ENCODE measurements at places on chromosomes 16 and 17.

DNA sequence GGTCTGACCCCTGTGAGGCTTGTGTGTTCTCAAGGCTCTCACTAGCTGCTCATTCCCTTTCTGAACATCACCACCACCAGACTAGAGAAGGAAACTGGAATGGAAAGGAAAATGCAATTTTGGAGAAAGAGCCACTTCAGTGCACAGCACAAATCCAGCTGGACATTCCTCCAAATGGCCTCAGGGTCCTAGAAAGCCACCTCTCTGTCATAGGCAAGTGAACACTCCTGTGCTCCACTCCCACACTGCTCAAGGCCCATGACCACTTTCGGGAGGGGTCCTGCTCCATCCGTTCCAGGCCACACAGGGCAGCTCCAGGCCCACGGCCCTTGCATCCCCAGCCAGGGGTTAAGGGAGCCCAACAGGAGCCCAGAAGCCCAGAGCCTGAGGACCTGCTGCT is 2.6 kb downstream of the LRRC75A start:
- no peak for DNase-seq

- DNase-seq: no peak
These were observed 24.3 kb downstream of the ABCA5 start for GRCh38 chr17:69302682-69303081.

GRCh38 chr17:9080296-9080914 is 59.1 kb downstream of the NTN1 start:
- no peak for DNase-seq

- DNase-seq: no peak
These were observed 1.8 kb upstream of the ADAT1 start for GRCh38 chr16:75624921-75625334.

DNA sequence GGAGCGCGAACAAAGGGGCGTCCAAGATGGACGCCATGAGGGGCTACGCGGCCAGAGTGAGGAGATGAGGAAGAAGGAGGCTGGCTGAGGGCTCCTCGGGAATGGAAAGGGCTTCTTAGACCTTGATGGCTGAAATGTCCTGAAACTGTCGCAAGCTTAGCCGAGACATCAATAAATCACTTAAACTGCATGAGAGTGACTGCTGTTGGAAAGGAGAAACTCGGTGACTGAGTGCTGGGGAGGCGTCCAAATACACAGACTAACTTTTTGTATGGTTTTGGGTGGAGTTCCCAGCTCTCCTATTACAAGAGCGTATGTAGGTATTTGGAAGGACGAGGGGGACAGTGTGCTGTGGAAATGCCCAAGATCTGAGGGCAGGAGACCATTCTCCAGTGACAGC is 1.4 kb upstream of the GEMIN4 start:
- DNase-seq: no peak

DNA sequence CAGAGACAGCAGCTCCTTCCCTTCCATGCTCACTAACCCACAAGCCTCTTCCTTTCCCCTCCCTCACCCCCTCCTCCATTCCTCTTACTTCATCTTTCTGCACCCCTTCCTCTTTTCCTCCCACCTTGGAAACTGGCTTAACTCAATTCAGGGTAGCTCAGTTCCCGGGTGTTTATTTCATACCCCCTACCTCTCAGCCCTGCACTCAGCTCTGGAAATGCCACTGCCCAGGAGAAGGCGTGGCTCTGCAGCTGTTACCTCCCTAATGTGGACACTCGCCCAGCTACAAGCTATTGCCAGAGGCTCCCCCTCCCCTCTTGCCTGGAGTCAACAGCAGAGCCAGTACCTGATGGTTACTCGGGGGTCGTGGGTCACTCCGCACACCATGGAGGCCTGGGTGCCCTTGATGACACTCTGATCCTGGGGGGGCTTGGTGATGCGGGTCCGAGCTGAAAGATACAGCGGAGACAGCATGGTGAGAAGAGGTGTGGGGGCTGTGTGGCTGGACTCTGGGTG is 118.4 kb upstream of the CDC42EP4 start:
- DNase-seq: no peak

DNA sequence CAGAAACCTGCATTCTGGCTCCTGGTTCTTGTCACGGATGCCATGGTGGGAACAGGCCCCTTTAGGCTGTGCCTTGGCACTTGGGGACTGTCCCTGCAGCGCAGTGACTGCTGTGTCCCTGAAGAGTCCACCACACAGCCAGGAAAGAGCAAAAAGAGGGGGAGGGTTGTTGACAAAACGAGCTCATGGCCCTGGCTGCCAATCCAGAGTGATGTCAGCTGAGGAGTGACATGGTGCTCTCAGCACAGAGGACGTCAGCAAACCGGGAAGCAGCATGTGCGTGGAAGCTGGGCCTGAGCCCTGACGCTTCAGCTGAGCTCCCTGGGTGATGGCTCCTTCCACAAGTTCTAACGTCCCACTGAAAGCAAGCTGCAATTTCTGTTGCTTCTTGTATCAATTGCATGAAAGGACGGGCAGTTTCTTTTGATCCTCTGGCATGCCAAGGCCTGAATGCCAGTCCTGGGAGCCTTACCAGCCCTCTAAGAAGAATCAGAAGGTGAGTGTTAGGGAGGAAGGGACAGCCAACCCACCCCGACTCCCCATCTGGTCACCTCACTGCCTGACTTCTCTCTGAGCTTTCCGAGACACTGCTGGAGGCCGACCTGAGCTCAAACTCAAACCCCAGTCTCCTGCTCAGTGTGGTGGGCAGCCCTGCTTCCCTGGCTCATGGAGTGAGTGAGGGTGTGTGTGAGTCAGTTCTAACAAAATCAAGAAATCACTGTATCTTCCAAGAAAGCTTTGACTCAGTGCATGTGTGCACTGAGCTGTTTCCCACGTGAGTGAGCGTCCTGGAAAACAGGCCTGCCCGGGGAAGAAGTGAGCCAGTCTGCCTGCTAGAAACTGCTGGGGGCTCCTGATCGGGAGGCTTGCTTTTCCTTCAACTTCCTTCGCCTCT is 14.7 kb upstream of the WNT3 start:
- peak; percentile 82 for DNase-seq

GRCh38 chr17:34400301-34400931 is 37.4 kb upstream of the CCL1 start:
- DNase-seq: no peak

GRCh38 chr17:32519228-32520103 is 32.7 kb downstream of the CDK5R1 start:
- DNase-seq: peak; percentile 58

DNA sequence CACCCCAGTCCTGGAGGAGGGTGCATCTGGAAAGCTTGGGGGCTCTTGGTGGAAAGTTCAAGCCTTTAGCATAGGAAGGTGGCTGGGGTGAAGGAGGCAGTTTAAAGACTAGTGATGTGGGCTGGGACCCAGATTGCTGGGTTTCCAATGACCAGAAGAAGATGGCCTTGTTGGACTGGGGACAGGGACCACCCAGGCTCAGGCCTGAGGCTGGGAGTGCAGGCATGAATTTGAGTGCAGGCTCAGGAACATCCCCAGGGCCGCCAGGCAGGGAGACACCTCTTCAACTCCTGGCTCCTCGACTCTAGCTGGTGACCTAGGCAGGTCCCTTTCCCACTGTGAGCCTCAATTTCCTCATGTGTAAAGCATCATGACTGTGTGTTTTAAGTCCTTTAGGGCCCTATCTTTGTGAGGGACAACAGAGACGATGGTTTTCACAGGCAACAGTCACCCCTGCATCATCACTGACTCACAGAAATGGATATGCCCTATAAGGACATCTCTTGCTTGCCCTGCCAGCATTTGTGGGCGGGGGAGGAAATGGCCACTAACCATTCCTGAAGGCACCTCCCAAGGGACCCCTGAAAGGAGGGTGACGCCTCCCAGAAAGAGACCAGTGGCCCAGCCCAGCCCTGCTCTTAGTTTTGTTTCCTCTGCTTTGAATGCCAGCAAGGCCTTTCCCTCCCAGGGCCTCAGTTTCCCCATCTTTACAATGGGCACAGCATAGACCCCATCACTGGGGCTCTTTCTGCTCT is 11.1 kb downstream of the NLRC5 start:
- DNase-seq: peak; percentile 94

DNA sequence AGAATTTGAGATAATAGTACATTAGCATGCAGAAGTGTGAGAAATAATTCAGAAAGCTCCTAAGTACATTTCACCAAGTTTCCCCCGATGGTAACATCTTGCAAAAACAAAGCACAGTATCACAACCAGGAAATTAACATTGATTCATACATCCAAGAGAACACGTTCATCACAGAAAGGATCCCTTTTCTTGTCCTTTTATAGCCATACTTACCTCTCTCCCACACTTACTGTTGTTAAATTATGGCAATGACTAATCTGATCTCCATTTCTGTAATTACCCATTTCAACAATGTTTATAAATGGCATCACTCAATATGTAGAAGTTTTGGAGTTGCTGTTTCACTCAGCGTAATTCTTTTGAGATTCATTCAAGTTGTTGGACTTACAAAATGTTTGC is 1260.0 kb downstream of the CDH8 start:
- DNase-seq: no peak

DNA sequence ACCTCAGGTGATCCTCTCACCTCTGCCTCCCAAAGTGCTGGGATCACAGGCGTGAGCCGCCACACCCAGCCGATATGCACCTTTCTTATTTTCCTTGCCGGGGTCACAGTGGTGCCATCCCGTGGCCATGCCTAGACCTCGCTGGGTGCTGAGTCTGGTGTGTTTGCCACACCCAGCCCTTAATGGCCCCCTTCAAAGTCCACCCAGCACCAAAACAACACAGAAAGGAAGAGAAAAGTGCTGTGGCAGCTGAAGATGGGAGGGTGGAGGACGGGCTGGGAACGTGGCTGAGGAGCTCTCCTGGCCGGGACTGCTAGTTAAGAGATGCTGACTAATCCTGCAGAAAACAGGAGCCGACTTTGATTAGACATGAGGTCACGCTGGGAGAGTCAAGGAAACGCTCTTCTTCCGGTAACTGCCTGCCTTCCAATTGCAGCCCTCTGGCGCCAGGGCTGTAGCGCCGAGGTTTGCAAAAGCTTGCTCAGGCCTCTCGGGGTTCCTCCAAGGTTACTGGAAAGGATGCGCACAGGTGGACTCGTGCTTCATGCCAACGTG is 10.9 kb downstream of the SLC43A2 start:
- DNase-seq: peak; percentile 78

GRCh38 chr16:68823401-68824135 is 19.8 kb upstream of the TANGO6 start:
- peak; percentile 92 for DNase-seq

DNA sequence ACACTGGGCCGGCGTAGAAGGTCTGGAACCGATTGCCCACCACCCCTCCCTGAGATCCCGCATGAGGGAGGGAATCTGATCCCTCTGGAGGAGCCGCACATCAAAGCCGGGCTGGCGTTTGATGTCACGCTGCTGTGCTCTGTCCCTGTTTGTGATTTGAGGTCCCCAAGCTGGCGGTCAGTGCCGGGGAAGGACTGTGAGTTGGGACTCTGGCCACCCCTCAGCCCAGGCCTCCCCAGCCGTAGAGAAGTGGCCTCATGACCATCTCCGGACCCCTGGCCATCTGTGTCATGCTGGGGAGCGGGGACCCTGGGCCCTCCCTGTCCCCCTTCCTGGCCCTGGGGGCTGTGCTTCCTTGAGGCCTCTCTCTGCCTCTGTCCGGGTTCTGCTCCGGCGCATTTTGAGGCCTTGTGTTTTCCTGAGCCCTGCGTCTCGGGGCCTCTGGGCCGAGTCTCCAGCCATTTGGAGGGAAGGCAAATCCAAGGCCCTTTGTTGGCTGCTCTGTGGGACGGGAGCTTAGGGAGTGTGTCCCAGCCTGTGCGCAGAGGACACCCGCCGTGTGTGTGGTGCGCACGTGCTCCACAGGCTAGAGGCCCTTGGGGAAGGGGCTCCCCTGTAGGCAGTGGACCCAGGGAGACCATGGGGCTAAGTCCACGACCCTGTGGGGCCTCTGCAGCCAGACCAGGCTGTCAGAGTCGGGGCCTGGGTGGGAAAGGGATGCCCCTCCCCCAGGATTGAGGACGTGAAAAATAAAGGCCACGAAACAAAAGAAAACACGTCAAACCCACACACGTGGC is 15.1 kb downstream of the ASPSCR1 start:
- no peak for DNase-seq

DNA sequence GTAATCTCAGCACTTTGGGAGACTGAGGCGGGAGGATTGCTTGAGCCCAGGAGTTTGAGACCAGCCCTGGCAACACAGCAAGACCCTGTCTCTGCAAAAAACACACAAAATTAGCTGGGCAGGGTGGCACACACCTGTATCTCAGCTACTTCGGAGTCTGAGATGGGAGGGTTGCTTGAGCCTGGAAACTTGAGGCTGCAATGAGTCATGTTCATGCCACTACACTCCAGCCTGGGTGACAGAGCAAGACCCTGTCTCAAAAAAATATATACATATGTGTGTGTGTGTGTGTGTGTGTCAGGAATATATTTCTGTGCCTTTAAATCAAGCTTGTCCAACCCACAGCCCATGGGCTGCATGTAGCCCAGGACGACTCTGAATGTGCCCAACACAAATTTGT is 55.2 kb downstream of the CRISPLD2 start:
- no peak for DNase-seq

- no peak for DNase-seq
These were observed 15.7 kb upstream of the WFDC1 start for GRCh38 chr16:84278968-84279367.

GRCh38 chr16:82653550-82654511 is 27.1 kb downstream of the CDH13 start:
- peak; percentile 91 for DNase-seq

DNA sequence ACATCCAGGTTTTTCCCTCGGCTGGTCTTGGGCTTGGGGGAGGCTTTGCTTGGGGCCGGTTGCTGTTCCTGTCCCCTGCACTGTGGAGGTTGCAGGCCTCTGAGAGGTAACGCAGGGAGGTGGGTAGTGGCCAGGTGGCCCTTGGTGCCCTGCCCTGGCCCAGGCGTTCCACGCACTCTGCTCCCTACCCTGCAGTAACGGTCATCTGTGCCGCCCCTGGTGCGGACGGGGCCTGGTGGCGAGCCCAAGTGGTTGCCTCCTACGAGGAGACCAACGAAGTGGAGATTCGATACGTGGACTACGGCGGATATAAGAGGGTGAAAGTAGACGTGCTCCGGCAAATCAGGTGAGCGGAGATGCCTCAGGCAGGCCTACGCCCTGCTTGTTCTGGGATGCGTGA is 30.9 kb downstream of the AKAP1 start:
- DNase-seq: no peak

DNA sequence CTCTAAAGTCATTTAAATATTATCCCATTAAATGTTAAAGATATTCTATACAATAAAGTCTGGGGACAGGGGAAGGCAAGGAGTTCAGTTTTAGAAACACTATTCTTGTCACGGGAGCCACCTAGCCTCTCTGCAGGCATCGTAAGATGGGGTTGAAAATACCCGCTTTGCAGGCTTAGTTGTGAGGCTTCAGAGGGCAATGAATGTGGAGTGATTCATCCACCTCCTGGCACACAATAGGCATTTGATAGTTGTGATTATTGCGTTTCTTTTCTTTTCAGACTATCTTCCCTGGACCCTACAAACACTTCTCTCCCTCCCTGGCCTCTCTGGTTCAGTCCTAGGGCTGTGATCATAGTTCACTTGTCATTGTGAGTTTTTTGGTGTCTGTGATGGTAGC is 19.6 kb downstream of the GLP2R start:
- DNase-seq: no peak

- DNase-seq: no peak
These were observed 3.4 kb downstream of the CNTNAP4 start for GRCh38 chr16:76280421-76281215.
